ENCODE measurements at places on chromosomes 3 and 15.
A peak's percentile ranks its signal among the peaks of the same experiment; 100 is the strongest.

DNA sequence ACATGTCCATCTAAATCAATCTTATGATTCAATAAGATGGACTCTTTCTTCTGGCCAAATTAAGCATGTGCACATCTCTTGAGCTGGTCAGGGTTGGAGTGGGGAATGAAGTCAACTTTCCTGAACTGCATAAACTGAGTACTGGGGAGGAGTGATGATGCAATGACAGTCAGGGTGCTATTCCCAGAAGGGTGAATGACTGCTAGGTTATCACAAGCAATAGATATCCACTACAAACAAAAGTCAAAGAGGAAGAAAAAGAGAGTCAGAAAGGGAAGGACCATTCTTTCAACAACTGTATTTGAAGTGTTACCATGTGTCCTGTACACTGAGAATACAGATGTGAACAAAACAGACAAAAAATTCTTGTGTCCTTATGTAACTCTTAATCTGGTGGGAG lies 70.0 kb downstream of the ALCAM start:
- DNase-seq = no peak

- DNase-seq = no peak
Observed at GRCh38 chr3:18238746-18239331, 186.3 kb downstream of the SATB1 start.

GRCh38 chr3:117367861-117368260 lies 658.3 kb downstream of the TUSC7 start:
- no peak for DNase-seq

- DNase-seq = no peak
Observed at GRCh38 chr3:55074796-55075195, 146.9 kb upstream of the LRTM1 start.

- DNase-seq = peak; percentile 6
Observed at GRCh38 chr3:102018551-102018950, 169.2 kb downstream of the NFKBIZ start.

DNA sequence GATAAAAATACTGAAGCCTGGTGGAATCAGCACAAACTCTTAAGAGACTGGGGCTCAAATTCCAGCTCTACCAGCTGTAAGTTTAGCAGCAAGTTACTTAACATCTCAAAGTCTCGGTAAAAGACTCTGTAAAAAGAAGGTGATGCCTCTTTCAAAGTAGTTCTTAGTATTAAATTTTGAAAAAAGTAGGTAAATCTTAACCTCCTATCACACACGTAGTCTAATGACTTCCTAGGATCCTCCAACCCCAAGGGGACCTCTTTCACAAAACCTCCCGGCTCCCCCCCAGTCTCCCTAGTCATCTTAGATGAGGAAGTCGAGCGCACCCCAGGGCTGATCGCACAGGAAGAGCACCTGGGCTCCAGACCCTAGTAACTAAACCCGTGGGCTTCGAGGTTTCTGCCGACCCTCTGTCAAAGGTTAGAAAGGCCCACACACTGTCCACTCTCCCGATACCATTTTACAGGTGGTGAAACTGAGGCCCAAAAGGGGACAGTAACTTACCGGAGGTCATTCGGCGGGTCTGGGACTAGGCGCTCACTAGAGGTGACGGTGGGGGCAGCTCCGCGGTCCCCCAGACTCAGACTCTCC lies 427 bp downstream of the MBD4 start:
- DNase-seq = peak; percentile 34

DNA sequence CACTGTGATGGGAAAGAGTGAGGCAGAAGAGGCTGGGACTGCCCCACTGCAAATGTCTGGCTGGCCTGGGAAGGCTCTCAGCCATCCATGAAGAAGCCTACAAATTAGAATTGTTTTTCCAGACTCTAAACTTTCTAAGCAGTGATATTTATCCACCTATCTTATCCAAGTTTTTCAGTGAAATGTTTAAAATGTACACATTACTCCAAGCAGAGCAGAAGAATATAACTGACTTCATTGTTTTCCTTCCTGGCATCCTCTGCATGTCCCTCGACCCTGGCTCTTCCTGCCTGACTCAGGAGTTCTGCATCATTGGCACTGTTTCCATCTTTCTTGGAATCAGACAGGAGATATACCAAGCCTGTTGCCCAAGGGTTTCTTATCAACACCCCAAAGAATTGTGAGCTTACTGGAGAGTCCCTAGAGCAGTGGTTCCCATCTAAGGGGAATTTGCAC lies 401.5 kb upstream of the PROK2 start:
- no peak for DNase-seq

GRCh38 chr3:11826628-11827265 lies 19.9 kb downstream of the TAMM41 start:
- DNase-seq = no peak

DNA sequence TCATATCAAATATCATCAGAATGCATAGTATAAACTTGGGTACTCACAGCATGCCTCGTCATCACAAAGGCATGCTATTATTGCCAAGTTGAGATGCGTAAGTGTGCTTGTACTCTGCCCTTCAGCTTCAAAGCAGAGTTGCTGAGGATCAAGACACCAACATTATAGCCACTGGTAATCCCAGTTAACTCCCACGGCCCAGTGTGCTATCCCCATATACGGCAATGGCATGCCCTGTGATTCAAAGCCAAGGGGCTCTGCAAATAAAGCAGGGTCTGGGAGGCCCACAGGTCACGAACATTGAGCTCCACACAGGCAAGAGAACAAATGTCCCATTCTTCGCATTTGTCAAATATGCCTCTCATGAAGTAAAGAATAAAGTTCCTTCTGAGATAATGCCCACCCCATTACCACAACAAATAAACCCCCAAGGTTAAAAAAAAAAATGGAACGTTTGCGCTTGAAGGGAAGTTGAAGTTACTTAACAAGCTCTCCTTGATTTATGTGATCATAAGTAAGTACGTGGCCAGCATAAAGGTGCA lies 298.1 kb upstream of the NECTIN3 start:
- DNase-seq = no peak

DNA sequence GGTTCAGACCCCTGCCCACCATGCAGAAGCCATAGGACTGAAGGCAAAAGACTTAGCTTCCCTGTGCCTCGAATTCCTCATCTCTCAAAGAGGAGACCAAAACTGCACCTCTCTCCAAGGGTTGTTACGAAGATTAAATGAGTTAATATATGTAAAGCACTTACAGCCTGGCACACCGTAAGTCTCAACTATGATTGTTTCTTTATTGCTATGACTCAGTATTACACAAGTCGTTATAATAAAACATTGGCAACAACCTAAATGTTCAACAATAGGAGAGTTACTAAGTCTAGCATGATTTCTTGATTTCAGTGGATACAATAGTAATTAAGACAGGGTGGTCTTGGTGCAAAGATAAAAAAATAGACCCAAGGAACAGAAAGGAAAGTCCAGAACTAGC lies 19.6 kb upstream of the FGD5 start:
- DNase-seq = no peak

DNA sequence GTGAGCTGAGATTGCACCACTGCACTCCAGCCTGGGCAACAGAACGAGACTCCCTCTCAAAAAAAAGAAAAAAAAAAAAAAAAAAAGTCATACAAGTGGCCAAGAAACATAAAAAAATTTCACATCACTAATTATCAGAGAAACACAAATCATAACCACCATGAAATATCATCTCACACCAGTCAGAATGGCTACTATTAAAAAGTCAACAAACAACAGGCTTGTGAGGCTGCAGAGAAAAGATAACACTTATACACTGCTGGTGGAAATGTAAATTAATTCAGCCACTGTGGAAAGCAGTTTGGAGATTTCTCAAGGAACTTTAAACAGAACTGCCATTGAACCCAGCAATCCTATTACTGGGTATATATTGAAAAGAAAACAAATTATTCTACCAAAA lies 291.1 kb upstream of the MCTP2 start:
- no peak for DNase-seq

DNA sequence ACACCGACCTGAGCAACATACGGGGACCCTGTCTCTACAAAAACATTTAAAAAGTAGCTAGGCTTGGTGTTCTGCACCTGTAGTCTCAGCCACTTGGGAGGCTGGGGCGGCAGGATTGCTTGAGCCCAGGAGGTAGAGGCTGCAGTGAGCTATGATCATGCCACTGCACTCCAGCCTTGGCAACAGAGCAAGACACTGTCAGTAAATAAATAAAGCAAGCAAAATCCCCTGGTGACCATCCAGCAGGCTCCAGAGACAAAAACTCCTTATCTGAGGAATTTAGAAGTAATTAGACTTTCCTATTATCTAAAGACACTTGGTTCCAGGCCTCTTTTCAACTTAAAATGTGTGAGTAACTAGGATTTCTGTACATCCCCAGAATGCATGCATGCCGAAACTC lies 29.5 kb upstream of the ZNF774 start:
- DNase-seq = no peak

GRCh38 chr15:74375303-74375693 lies 7.9 kb upstream of the CYP11A1 start:
- peak; percentile 87 for DNase-seq

- no peak for DNase-seq
Observed at GRCh38 chr3:151483961-151484520, 23.2 kb upstream of the IGSF10 start.

DNA sequence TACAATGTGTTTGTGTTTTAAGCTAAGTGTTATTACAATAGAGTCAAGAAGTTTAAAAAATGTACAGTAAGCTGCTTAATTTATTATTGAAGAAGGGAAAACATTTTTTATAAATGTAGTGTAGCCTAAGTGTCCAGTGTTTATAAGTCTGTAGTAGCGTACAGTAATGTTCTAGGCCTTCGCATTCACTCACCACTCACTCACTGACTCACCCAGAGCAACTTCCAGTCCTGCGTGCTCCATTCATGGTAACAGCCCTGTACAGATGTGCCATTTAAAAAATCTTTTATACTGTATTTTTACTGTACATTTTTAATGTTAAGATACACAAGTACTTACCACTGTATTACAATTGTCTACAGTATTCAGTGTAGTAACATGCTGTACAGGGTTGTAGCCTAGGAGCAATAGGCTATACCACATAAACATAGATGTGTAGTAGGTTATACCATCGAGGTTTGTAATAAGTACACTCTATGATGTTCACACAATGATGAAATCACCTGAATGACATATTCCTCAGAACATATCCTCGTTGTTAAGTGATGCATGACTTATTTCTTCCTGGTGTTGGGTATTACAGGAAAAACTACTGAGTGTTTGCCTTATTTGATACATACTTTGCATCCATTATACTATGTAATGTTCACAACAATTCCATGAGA lies 156.6 kb upstream of the NUDT16 start:
- DNase-seq = no peak

DNA sequence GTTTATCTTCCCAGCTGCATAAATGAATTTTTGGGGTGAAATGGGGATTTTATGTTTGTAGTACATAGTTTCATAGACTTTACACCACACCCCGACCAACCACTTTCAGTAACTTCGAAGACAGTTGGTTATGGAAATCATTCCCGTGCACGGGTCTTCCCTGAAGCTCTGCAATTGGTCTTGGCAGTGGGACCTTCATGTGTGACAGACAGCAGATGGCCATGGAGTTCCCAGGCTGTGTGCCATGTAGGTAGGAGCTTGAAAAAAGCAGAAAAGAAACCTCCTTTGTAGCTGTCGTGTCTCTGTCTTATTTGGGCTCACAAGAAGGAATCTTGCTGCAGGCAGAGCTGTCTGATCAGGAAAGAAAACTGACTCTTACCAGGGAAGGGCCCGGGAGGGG lies 25.9 kb downstream of the EXOG start:
- DNase-seq = no peak

DNA sequence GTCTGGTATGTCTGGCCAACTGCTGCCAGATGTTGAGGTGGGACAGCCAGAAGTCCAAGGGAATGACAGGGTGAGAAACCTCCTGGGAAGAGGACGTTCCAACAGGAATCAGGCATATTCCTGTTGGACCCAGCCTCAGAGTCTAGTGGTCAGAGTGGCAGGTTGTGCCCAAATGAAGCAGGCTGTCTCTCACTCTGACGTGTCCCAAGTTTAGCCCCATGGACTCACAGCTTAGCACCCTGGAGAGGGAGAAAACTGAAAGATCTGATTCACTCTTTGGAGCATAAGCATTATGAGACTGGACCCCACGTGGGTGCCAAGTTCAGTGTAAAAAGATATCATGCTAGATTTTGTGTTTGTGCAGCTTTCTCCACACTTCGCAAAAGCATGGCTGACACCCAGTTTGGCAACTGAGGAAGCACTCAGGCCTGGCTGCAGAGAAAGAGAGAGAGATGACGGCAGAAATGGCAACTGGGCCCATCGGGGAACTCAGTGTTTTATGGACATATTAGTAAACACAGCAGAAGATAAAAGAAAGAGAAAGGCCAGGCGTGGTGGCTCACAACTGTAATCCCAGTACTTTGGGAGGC lies 88.2 kb upstream of the LMCD1 start:
- no peak for DNase-seq

GRCh38 chr3:11720304-11720898 lies 76.7 kb upstream of the VGLL4 start:
- peak; percentile 59 for DNase-seq

- DNase-seq = no peak
Observed at GRCh38 chr15:31442699-31443111, 116.1 kb downstream of the KLF13 start.

- DNase-seq = no peak
Observed at GRCh38 chr15:25892126-25892525, 29.0 kb upstream of the ATP10A start.

- no peak for DNase-seq
Observed at GRCh38 chr15:58724466-58724865, 25.0 kb downstream of the ADAM10 start.

DNA sequence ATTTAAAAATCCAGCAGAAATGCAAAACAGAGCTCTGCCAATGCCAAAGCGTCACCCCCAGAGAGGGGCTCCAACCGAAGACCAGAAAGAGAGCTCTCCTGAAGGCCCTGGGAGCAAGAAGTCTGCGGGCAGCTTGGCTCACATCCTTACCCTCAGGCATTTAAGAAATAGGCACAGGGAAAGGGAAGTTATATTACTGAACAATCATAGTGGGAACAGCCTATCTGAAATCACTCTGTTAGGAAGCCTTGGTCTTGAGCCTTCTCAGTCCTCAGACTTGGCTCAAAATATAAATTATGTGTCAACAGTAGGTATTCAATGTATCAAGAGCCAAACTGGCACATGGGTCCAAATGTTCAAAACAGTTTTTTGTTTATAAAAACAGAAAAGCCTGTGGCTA lies 10.3 kb upstream of the PPARG start:
- DNase-seq = no peak

- peak; percentile 59 for DNase-seq
Observed at GRCh38 chr3:150286390-150287147, 121.5 kb upstream of the TSC22D2 start.

All from CD4-positive, alpha-beta T cell treated with Interleukin-10 for 1 hour (primary cell).